Heart right ventricle (tissue), 16 donors: ENCODE measurements at places on chromosomes 1 and 21. TPM values are rescaled to one million over a fixed set of nuclear protein-coding genes. Genes with fewer than 3 reads are reported as not detected.

- DNase-seq, result no peak
These were observed 66.9 kb upstream of the PRDX6 start for GRCh38 chr1:173410133-173410793.

DNA sequence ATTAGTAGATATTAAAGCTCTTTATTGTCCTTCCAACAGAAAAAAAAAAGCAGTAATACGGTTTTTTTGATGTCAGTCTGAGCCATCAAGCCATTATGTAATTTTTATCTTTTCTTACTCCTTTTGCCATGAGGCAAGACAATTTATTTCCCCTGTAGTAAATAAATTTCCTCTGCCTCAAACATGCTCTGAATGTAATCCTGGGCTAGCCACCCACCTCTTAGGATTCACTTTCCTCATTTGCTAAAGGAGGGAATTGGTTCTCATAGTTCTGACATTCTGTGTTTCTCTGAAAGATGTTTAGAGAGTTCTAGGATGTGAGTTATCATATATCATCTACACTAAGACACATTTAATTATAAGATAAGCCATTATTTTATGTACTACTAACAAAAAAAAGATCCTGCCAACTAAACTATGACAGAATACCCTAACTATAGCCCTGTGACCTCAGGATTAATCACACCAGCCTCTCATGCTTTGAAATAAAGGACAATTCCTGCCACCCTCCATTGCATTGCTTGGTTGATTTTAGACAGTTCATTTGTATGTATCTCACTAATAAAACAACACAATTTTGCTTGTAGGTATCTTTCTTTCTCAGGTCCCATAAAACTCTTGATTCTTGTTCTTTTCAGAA, 34.0 kb upstream of the RAP1A start:
- no peak for DNase-seq

DNA sequence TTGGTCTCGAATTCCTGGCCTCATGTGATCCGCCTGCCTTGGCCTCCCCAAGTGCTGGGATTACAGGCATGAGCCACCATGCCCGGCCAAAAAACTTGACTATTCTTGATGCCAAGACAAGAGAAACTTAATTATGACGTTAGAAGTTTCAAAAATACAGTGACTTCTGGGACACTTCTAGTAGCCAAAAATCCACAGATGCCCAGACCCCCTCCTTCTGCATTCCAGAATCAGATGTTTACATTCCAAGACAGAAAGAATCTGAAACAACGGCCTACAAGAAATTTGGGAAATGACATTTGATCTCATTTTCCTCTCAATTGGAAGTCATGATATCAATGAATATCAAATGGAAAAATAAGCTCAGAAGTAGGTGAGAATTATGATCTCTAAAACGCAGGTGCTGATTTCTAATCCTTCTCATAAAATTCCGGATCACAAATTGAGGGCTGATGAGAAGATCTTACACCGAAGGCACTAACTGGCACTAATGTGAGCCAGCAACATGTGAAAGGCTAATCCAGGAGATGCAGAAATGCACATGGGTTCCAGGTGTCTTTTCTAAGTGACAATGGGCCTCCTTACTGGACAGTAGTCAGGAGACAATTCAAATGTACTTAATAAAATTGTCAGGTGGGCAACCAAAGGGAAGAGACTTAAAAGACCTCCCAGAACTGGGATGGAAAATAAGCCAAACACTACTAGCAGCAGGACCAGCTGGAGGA, 5.5 kb downstream of the RAB29 start:
- DNase-seq, result no peak

GRCh38 chr1:147168626-147169058, 3.6 kb downstream of the PRKAB2 start:
- no peak for DNase-seq

DNA sequence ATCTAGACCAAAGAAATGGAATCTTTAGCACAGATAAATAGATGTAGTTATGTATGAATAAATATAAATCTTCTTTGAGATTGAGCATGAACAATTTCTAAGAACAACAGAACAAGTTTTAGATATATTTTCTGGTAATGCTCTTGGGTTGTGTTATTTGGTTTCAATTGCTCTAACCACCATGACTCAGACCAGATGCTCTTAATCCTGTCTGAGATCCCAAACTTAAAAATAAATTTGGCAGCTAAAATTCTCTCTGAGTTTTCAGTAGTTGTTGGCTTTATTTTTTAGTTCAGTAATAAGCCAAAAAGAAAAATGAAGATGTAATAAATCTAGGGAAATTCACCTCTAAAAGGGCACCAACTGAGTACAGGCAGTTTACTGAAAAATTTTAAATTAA, 1693.4 kb downstream of the NCAM2 start:
- DNase-seq, result no peak

DNA sequence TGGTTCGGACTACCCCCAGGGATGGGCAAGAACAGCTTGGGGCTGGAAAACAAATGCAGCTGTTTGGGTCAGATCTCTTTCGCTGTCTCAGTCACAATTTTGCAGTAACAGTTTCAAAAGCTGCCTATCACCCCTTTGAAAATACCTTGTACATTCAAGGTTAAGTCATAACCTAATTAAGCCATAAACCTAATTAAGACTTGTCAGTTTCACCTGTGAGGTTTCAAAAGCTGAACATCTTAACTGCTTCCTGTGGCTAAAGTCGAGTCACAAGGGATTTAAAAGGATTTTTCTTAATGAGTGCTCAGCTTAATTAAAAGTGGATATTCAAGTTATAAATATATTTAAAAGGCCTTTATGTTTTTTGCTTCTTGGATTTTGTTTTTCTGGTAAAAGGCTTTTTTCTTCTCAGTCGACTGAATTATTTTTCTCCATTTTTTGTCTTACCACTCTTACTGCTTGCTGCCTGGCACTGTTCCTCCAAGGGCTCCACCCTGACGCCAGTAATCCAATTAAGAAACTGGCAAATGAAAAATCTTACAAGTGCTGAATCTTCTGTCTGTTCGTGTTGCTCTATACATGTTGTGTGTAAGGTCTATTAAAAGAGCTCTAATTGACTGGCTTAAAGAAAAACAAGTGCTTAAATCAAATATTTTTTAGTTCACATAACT, 31.3 kb downstream of the CBR1 start:
- DNase-seq, result no peak

DNA sequence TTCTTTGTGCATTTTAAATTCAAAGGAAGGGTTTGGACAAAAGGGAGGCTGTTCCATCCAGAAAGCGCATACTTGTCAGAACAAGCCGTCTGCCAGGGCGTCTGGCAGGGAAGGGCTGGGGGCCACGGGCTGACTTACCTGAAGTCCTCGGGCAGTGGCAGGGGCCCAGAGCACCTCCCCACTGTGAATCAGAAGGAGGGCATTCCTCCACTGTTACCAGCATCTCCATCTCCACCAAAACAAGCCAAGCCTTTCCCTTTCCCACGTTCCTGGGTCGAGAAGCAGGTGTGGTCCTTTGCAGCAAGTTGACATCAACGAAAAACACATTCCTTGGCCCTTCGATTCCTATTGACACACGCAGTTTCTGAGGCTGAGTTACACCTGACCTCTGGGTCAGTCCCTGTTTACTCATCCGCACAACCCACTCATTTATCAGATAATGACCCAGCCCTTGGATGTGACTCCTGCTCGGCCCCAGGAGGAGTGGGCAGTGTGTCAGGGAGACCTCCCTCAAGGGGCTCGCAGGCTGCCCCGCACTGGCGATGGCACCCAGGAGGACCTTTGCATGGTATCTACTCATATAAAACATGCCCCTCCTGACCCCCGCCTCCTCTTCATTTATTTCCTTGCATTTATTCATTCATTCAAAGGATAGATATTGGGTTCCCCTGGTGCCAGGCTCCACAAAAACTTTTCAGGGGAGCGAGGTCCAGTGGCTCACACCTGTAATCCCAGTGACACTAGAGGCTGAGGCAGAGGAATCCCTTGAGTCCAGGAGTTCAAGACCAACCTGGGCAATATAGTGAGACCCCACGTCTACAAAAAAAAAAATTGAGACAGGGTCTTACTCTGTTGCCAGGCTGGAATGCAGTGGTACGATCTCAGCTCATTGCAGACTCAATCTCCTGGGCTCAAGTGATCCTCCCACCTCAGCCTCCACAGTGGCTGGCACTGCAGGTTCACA, 60.2 kb downstream of the TOMM20 start:
- DNase-seq, result no peak

DNA sequence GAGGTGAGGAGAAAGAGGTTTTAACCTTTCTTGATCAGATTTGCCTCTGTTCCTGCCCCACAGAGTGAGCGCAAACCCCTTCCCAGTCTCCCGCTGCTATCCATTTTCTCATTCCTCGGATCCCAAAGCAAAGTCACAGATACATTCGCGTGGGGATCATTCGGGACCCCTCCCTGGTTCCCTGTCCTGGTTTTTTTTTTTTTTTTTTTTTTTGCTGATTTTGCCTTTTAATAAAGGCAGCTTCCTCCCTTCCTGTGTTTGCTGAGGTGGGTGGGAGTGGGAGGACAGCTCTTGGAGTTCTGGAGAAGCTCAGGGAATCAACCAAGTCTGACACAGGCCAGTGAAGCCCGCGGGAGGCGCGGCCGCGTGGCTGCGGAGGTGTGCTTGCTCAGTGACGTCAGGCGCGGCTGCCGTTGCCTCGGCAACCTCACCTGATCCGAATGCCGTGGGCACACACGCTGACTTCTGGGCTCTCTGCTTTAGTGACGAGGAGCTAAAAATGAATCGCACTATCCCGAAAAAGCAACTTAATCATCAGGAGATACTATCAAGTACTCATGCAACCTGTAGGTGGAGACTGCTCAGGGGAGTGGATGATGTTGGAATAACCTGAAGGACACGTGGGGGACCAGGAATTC, 106.4 kb downstream of the TBX19 start:
- DNase-seq, result peak; percentile 28

GRCh38 chr1:155978973-155979429, 654 bp upstream of the ARHGEF2 start:
- no peak for DNase-seq

DNA sequence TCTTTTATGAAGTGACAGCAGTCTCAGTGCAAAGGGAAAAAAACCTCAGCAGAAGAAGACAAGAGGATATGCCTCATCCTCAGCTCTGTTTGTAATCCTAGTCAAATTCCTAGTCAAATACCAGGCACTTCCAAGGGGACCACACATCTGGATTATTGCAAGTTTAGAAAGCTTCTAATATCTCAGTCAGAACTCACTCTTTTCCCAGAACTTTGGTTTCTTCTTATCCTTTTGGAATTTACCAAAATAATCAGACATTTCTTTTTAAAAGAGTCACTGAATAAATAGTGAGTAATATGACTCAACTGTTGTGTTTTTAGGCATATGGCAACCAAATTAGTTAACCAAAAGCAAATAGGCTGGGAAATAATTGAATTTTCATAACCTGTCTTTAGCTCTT, 47.8 kb downstream of the PRRX1 start:
- no peak for DNase-seq

DNA sequence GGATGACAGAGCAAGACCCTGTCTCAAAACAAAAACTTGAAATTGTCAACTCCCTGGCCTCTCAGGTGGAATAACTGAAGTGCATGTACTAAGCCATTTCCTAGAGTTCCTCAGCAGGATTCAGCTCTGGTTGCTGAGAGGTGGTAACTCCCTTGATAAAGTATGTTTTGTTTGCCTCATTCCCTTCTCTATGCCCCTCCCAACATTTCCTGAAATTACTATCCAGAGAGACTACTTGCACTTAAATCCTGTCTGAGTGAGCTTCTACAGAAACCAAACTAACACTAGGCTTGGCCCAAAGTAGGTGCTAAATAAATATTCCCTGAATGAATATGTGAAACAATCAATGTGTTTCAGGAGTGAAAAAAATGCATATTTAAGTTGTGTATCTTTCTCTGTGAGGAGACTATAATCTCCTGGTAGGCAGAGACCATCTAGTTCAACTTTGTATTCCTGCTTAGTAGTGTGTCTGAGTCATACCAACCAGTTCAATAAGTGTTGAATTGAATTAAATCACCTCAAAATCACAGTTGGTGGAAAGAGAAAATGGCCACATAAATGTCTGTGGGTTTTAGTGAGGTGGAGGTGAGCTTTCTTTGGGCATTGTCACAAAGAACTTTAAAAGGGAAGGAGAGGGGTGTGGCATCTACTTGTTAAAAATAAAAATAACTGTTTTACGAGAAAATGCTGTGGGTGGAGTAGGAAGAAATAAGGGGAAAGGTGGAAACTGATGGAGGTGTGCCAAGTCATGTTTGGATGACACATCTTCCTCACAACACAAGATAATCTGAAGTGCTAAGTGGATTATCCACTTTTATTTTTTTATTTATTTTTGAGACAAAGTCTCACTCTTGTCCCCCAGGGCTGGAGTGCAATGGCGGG, 12.6 kb downstream of the RIMKLA start:
- DNase-seq, result no peak

DNA sequence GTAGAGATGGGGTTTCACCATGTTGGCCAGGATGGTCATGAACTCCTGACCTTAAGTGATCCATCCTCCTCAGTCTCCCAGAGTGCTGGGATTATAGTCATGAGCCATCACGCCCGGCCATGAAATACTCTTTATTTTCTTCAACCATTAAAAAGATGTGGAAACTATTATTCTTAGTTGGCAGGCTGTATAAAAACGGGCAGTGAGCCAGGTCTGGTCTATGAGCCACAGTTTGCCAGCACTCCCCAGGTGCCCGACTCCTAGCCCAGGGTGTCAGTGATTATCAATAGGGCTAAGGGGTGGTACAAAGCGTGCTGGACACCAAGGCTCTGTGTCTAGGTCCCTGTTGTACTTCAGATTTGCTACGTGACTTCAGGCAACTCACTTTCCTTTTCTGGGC, 3.7 kb upstream of the TMEM61 start:
- DNase-seq, result no peak

DNA sequence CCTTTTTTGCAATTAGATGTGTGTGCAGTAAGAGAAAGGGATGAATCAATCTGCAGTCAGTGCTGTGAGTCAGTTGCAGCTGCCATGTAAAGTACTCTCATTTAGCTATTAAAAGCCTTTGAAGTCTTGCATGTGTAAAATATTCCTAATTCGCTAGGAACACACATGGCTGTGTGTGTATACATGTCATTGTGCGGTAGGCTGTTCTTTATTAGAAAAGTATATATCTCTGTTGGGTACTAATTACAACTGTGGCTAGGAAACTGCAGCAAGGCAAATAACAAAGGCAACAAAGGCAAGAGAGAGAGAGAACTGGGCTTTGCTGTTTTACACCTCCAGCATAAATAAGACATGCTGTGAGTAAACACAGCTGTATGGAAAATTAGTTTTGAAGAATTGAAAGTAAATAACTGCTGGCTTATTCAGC, 41.7 kb downstream of the EPB41 start:
- no peak for DNase-seq

Gene DENND1B
- 7.1 TPM for polyA plus RNA-seq

Gene FCRLB
- polyA plus RNA-seq, result 0.22 TPM

Gene OR10Z1
- not detected for polyA plus RNA-seq

Gene IVL
- 0.06 TPM for polyA plus RNA-seq

Gene RNU1-2
- polyA plus RNA-seq, result not detected

Gene LRRIQ3
- polyA plus RNA-seq, result 0.19 TPM

Gene NHLH1
- not detected for polyA plus RNA-seq

Gene IFNAR2
- polyA plus RNA-seq, result 14.3 TPM
